ENCODE measurements at places on chromosomes 6 and 20.

- no peak for DNase-seq
These were observed 74.0 kb downstream of the PTPRA start for GRCh38 chr20:2946988-2947961.

DNA sequence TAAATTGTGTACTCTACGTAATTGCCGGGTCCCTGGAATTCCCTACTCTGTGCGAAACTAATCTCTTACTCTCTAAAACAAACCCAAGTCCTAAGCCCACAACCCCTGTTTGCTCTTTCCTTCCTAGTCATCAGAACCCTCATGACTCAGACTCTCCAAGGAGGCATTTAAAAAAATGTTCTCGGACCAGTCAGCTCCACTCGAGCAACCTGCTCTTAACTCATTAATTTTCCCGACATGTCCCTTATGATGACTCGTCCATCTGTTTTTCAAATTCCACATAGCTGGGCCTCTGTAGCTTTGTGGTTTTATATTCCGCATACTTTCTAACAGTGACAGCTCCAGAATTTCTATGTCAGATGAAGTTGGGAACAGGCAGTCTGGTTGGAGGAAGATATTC, 2.6 kb upstream of the MUC22 start:
- no peak for DNase-seq

GRCh38 chr6:121771937-121772720, 336.7 kb downstream of the GJA1 start:
- no peak for DNase-seq

- no peak for DNase-seq
These were observed 93.3 kb downstream of the SCML4 start for GRCh38 chr6:107730683-107731314.

GRCh38 chr20:8932192-8933165, 136.4 kb upstream of the PLCB4 start:
- DNase-seq, result no peak

GRCh38 chr20:43721429-43722152, 5.2 kb downstream of the GTSF1L start:
- DNase-seq, result peak; percentile 41

DNA sequence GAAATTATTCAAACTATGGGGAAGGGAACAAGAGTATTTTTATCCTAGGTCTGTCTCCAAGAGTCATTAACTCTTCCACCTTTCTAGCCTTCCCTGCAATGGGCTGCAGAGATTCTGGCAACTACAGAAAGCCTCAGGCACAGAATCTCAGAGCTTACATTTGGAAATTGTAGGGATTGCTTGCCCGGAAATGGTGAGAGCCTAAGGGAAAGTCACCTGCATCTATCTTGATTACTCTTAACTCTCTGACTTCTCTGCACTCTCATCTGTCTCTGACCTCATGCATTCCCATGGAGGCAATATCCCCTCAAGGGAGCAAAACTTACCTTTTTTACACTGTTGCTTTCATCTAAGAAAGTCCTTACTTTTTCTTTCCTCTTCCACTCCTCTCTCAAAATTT, 513.2 kb upstream of the MARCKS start:
- DNase-seq, result no peak

DNA sequence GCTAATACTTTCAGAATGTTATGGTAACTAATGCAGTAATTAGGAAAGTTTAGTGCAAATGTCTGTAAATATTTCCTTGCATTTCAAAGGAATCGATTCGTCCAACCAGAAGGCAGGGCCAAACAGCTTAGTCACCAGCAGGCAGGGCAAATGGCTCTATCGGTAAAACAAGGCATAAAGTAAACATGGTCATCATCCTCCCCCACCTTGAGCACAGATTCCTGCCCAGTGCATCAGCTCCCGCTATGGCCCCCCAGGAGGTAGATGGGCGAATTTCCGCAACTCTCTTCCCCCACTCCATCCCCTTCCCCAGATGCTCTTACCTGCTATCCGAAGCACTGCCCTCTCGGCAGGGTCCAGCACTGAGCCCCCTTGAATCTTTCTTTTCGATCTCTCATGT, 103.8 kb upstream of the BEND6 start:
- DNase-seq, result no peak

DNA sequence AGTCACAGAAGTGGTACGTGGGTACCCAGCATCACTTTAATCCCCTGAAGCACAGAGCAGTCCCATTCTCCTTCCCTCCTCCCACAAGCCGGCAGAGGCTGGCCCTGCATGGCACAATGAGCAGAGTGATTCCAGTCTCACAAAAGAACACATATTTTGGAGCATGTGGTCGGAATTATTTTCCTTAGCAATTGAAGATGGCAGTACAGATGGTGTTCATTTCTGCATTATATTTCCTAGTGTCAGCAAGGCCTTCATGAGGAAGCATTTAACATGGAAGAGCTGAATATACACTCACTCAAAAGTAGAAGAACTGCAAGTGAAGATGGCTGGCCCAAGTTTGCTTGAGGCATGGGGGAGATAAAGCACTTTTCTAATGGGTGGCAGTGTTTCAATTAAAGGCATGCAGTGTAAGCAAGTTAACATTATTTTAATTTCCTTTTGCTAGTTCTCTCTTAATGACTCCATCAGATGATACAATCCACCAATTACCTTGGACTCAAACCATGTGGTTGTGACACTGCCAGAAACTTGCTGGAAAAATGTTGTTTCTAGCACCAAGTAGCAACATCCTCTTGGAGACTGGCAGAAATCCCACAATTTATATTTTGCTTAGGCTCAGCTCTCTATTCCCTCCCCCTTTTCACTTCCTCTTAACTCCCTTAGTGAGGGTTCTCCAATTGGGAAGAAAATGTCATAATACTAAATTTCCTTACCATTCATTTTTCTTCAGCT, 74.4 kb downstream of the ARHGAP18 start:
- DNase-seq, result no peak

- DNase-seq, result no peak
These were observed 90.3 kb downstream of the RNF144B start for GRCh38 chr6:18477301-18477941.

- DNase-seq, result no peak
These were observed 392 bp upstream of the TASP1 start for GRCh38 chr20:13639150-13639497.

DNA sequence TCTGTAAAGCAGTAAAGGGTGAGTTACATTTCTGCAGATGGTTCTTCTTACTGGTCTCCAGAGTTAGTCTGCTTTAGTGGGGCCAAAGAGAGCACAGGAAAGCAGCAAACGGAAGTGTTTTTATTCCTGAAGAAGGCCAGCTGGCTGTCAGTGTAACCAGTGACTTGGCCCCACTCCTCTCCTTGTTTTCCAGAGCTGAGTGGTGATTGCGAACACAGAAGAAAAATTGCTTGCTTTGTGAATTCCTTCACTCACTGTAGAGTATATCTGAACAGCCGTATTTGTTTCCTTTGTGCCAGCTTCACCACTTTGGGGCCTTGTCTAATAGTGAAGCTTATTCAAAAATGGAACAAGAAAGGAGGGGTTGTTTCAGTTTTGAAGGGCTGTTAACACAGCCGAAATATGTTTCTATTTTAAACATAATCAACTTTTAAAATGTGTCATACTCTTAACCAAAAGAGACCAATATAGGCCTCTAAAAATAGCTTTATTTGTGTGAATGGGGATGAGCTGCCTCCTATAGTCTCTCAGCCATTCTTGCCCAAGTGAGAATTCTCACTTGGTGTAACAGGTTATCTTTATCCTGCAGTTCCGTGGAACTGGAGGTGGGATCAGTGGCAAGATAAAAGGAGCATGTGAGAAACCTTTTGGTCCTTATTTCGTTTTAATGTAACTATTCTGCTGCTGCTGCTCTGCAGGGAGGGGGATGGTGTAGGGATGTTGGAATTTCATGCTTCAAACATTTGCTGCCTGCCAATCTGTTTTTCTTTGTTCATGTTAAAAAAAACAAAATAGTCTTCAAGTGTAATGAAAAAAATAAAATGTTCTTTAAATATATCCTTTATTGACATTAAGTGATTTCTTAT, 37.8 kb downstream of the ZC2HC1B start:
- no peak for DNase-seq

DNA sequence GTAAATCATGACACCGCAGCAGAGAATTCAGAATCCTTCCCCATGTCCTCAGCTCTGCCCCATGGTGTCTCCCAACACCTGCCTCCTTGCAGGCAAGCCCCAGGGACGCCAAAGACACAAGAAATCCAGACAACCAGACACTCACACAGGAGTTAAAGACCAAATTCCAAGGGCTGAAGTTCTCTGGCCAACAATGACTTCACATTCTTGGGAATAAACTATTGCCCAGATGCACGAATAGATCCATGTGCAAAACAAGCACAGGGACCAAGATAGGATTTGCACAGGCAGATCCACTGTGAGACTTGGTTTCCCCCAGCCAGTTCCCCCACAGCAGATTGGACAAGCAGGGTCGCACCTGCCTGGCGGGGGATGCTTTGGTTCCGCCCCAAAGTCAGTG, 246.7 kb downstream of the SOD2 start:
- DNase-seq, result no peak

DNA sequence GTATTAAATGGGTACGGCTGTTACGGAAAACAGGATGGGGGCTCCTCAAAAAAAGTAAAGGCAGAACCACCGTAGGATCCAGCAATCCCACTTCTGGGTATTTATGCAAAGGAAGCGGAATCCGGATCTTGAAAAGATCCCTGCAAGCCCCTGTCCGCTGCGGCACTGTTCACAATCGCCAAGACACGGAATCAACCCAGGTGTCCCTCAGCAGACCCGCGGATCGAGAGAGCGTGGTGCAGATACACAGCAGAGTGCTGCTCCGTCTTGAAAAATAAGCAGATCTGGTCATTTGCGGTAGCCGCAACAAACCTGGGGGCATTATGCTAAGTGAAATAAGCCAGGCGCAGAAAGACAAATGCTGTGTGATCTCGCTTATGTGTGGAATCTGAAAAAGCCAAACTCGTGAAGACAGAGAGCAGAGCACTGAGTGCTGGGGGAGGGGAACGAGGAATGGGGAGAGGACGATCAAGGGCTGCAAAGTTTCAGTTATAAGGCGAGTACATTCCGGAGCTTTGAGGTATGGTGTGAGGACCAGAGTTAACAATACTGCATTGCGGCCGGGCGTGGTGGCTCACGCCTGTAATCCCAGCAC, 41.3 kb downstream of the NTSR1 start:
- no peak for DNase-seq

GRCh38 chr6:32045811-32046449, 7.7 kb downstream of the CYP21A2 start:
- DNase-seq, result peak; percentile 8

GRCh38 chr20:57596998-57597939, 23.0 kb downstream of the ZBP1 start:
- DNase-seq, result peak; percentile 84

DNA sequence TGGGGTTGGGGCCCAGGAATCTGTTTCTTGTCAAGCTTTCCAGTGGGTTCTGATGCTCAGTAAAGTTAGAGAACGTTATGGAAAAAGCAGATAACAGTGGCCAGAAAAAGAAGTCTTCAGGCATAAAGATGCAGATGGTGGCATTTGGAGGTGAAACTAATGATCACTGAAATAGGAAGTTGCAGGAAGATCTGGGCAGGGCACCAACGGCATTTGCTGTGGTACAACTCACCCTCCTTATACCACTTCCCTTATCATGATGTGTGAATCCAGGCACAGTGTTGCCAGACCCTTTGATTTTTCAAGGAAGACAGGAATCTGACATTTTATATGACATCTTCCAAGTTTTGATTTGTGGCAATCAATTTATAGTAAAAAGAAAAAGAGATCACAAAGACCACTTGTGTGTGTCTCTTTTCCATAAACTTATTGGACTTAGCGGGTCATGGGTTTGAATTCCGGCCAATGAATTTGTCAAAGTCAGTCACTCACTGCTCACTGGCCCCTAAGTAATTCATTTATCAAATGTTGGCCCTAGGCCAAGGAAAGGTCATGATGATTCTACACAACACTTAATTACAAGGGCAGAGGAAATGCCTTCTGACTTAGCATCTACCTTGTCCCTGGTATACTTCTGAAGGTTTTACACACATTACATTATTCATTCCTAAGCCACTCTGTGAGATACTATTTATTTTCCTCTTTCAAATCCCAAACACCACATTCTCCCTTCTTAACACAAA, 37.6 kb downstream of the LAMP5 start:
- no peak for DNase-seq

DNA sequence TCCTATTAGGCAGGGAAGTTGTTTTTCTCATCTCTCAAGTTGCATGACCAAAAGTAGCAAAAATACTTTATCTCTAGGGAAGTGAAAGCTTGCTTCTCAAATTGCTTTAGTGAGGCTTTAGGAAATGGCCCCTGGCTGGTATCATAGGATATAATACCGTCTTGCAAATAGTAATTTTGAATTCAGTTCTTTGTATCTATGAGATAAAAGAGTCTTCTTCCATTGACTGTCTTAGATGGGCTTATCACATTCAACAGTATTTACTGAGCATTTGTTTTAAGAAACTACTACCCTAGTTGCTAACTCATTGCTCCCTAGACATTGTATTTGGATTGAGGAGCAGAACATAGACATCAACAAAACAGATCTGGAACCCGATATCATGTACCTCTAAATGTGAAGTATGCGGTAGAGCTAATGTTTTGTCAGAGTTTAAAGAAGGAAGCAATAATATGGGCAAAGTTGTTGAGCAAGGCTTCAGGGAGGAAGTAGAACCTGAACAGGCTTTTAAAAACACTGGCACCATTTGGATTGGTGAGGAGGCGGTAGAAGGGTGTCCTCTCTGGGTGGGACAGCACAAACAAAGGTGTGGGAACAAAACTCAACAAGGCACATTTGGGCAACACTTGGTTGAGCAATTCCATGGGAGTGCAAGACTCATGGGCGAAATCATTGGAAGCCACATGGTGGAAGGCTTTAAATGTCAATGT, 101.5 kb downstream of the SGK1 start:
- no peak for DNase-seq

DNA sequence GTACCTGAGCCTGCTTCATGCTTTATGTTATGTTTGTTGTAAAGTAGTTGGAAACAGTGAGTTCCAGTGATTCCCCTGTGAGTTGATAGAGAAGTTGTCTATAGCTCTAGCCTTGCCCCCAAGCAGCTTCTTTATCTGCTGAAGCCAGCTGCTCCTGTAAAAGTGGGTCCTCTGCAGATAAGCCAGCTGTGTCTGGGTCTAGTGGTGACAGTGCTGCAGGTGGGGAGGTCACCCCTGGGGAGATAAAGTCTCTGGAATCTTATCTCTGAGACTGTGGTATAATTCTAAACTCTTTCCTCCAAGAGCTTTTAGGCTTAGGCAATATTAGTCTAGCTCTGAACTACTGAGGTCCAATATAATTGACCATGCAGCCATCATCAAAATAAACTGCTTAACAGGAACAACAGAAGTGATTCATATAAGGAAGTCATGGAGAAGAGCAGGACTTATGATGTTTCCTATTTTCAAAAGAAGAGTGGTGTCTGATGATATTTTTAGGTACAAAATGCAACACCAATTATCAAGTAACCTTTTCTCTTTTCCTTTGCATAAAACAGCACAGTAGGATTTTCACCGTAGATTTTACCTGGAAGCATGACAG, 44.2 kb upstream of the TMEM217 start:
- DNase-seq, result no peak

DNA sequence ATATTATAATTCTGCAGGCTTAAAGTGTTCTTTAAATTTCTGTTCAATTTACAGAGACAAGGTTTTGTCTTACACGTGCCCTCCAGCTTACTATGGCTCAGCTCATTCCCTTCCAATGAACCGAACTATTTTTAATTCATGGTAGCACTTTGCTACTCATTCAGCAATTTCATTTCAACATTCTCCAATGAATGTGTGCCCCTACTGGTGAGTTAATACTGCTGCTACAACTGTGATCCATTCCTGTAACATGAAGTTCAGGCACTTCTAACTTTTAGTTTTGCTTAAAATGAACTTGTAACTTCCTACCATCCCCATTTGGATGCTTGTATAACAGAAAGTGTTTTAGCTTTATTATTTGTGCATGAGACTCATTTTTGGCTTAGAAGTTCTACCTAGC, 99.7 kb downstream of the F13A1 start:
- DNase-seq, result no peak

Data from glutamatergic neuron (in vitro differentiated cells).